ENCODE measurements at places on chromosomes 7 and 10. TPM values are rescaled to one million over a fixed set of nuclear protein-coding genes. Genes with fewer than 3 reads are reported as not detected.

The CPN1 gene
- 0.10 TPM for total RNA-seq

The FBXL13 gene
- 0.16 TPM for total RNA-seq

The MYH16 gene
- total RNA-seq = 0.13 TPM

The CACNB2 gene
- 1.1 TPM for total RNA-seq

The WDR86 gene
- not detected for total RNA-seq

The PAX4 gene
- not detected for total RNA-seq

- DNase-seq = no peak
Observed at GRCh38 chr10:78868456-78868855, 200.3 kb upstream of the ZMIZ1 start.

All from GM12878 (cell line).